ENCODE measurements at places on chromosomes 7 and 10.

DNA sequence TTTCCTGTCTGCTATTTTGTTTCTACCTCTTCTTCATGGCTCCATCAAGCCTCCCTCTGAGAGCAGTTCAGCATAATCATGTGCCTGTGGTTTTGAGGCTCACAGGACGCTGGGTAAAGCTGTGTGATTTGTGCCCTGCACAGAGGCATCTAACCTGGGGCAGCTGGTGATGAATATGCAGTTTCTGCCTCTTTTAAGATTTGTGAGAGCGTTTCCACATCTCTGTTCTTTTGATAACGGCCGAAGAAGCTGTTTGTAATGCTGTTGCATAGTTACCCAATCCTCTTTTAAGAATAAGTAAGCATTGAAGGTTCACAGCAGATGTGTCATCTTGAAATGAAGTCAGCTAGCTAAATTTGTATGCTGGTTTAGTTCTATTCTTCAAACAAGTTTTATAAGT lies 45.2 kb downstream of the PNLIPRP3 start:
- DNase-seq = no peak

GRCh38 chr7:824664-825063 lies 7.6 kb upstream of the SUN1 start:
- no peak for DNase-seq

DNA sequence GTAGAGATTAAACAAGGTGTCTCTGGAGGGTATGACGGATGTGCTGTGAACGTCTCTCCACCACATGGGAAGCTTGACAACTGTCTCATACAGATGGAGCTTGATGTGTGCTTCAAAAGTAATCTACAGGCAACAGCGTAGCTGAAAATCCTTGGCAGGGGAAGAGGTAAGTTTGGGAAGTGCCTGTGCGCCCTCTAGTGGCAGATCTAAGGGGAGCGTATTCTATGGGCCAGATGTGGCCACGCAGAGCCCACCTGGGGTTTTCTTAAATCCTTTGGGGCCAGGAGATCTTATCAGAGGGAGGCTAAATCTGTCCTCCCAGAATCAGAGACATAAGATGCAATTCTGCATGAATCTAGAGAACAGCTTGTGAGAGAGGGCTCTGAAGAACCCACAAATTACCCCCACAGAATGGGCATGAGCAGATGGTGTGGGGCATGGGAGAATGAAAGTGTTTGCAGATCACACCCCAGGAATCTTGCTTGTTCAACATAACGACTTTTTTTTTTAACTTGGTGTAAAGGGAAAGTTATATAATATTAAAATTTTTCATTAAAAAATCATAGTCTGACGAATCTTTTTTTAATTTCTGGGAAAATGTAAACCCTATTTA lies 91.2 kb upstream of the MPP7 start:
- DNase-seq = peak; percentile 30

DNA sequence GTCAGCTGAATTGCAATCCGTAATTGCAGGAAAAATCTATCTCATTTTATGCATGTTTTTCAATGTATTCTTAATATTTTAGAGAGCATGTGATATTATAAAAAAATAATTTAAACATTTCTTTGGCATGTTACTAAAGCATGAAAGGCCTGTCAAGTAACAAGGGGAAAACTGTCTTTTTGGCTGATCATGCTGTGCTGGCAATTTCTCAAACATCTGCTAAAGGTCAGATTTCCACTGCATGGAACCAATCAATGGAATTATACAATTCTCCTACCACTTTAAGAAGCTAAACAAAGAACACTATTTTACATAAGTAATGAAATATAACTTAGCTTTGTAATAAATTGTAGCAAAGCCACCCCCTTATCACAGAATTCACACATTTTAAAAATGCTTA lies 49.4 kb downstream of the JMJD1C start:
- peak; percentile 76 for DNase-seq

DNA sequence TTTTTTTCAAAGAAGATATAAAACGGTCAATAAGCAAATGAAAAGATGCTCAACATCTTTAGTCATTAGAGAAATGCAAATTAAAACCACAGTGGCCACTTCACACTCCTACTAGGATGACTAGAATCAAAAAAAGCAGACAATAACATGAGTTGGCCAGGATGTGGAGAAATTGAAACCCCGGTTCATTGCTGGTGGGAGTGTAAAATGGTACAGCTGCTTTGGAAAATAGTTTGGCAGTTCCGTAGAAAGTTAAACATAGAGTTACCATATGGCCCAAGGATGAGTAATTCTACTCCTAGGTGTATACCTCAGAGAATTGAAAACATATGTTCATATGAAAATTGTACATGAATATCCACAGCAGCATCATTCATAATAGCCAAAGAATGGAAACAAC lies 573.3 kb downstream of the GALNT17 start:
- DNase-seq = no peak

DNA sequence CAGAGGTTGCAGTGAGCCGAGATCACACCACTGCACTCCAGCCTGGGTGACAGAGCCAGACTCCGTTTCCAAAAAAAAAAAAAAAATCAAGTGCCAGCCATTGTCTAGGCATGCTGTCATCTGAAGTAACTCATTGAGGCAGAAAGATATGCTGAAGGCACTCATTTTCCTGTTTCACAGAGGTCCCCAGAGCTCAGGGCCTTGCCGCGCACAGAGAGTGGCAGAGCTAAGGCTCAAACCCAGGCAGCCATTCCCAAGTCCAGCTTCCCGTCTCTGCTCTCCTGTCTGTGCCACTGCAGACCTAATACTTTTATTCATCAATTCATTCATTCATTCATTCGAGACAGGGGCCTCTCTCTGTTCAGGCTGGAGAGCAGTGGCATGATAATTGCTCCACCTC lies 3.5 kb downstream of the GRIFIN start:
- no peak for DNase-seq

Data from foreskin melanocyte (primary cell).